ENCODE measurements at places on chromosomes 13 and 19. TPM values are rescaled to one million over a fixed set of nuclear protein-coding genes. Genes with fewer than 3 reads are reported as not detected.

DNA sequence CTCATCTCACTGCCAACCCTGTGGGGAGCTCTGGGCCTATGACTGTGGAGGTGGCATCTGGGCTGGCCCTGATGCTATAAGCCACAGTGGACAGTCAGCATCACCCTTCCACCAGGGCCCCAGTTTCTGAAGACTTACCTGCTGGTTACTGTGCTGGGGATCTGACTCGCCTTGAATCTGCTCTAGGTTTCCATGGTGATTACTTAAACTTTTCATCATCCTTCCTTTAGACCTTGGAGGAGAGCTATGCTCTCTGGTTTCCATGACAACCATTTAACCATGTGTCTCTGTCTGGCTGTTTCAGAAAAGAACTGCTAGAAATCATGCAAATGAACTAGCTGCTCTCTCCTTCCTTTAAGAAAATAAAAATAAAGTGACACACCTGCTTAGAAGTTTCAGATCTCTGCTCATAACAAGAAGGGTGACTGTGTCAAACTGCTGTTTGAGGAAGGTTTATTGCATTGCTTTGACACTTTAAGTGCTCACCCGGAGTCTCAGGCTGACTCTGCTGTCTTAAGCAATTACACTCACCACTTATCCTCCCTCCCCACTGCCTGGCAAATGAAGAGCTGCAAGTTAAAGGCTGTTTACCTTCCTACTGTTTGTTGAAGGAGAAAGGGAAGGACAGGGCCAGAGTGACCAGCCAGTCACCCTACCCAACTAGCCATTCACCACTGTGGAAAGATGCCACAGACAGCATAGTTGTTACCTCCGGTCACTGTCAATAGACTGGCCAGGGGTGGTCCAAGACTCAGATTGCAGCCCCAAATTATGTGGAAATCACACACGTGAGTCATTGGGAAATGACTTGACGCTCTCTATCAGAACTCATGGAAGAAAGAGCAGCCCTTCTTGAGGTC, 87.6 kb downstream of the HSPH1 start:
- peak; percentile 58 for DNase-seq

- no peak for DNase-seq
Measured at GRCh38 chr13:109788372-109789111, 2.2 kb upstream of the IRS2 start.

PDE4C gene
- not detected for total RNA-seq

GRCh38 chr13:39326469-39327171, 276.4 kb downstream of the LHFPL6 start:
- no peak for DNase-seq

- DNase-seq: no peak
Measured at GRCh38 chr13:65582160-65582559, 1648.0 kb downstream of the PCDH9 start.

Data from activated CD8-positive, alpha-beta T cell treated with anti-CD3 and anti-CD28 coated beads for 36 hours (primary cell).